ENCODE measurements at places on chromosomes 7 and 10.
A peak's percentile ranks its signal among the peaks of the same experiment; 100 is the strongest.

- no peak for DNase-seq
These were observed 10.3 kb downstream of the TMEM106B start for GRCh38 chr7:12221414-12221813.

DNA sequence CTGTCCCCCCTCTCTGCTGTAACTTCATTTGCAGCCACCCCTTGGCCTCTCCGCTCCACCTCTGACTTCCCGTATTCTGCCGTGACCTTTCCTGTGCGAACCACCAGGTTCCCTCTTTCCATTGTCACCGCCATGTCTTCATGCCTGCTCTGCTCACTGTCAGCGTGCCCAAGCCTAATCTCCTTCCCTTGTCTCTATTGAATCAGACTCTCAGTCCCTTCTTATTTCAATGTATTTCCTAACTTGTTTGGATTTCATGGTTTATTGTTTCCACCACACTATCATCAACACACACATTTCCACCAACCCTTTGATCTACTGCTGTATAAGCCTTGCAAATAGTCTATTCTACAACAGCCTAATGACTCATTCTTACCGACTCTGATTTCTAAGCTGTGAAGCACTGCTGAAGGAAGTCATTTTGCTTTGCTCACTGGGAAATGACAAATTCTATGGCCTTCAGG lies 30.0 kb upstream of the INHBA start:
- DNase-seq, result no peak

DNA sequence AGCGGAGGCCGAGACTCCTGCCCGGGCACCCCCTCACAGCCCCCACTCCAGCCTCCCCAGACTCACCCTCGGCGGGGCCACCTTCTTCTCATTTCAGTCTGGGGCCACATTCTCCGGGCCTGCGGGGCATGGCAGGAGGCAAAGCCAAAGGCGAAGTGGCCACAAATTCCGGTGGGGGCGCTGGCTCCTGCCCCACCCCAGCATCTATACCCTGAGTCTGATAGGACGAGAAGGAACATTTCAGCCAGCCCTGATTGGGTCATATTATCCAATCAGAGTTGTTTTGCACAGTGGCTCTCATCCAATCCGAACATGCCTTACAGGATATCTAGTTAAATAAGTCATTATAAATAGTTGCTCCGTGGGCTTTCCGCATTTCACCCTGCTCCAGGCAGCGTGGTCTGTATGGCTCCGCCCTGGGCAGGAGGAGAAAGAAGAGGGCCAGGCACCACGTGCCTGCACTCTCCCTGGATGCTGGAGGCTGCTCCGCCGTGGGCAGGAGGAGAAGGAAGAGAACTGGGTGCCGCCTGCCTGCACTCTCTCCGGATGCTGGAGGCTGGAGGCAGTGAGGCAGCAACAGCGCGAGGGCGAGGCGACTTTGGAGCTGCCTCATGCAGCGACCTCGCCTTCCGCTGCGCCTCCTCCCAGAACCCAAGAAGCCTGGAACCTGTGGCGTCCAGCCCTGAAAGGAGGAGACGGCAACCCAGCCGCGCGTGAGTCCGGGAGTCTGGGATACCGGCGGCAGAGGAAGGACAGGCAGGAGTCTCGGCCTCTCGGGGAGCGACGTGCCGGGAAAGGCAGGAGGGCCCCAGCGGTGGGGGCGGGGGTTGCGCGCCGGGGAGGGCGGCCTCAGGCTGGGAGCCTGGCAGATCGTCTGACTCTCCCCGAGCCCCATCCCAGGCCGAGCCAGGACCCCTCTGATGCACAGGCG lies 162.9 kb downstream of the ZNF33B start:
- DNase-seq, result no peak

GRCh38 chr7:156666368-156667109 lies 26.0 kb downstream of the RNF32 start:
- DNase-seq, result no peak

DNA sequence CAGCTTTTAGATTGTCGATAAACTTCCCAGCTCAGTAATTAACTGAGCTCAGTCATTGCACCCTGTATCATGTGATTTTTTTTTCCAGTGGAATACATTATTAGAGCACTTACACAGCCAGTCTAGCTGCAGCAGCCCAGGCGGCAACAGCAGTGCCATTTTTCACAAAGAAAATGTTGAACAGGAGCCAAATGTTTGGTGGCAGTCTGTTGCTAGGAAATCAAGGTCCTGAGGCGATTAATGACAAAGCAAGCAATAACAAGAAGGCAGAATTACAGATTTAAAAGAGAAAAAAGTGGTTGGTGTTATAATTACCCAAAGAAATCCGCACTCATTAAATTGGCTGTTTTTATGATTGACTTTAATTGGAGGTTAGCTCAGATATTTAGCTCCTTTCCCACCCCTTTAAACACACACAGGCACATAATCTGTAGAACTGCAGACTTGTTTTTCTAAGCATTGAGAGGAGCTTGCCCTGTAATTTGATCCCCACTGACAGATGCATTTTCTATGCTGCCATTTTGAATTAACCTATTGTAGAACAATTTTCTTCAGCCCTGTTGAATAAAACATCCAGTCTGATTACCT lies 267.4 kb downstream of the ADK start:
- DNase-seq, result no peak

- no peak for DNase-seq
These were observed 2.3 kb downstream of the ATXN7L1 start for GRCh38 chr7:105874055-105874454.

DNA sequence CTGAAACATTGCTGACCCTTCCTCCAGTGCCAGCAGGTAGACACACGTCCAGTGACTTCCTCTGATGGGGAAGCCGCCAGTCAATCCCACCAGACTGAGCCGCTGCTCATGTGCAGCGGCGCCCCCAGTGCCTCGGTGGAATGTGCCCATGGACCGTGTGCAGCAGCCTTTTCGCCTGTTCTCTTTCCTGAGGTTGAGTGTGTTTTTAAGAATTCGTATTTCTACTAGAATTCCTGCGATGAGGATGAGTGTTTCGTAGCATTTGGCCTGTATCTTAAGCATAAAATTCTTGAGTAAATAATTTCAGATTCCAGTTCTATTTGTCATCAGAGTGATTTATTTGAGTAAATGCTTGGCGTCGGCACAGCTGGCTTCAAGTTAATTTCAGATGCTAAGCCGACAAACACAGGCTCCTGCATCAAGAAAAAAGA lies 35.4 kb downstream of the BNIP3 start:
- no peak for DNase-seq

GRCh38 chr10:103751667-103752290 lies 103.6 kb downstream of the SH3PXD2A start:
- no peak for DNase-seq

DNA sequence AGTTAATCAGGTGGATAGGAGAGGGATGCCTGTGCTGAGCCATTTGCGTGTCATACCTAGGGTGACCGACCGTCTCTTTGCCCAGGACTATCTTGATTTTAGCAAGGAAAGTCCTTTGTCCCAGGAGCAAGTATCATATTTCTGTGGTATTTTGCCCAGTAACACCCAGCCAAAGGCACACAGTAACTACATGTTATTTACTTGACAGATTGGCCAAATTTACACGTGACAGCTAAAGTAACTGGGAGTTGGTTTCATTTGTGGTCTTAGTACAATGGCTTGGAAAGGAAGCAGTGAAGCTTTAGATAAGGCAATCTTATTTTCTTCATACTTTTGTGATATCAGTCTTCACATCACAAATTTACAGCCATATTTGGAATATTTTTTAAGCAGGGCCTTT lies 142.1 kb downstream of the JCAD start:
- no peak for DNase-seq

- DNase-seq, result no peak
These were observed 19.4 kb upstream of the TBRG4 start for GRCh38 chr7:45130910-45131309.

DNA sequence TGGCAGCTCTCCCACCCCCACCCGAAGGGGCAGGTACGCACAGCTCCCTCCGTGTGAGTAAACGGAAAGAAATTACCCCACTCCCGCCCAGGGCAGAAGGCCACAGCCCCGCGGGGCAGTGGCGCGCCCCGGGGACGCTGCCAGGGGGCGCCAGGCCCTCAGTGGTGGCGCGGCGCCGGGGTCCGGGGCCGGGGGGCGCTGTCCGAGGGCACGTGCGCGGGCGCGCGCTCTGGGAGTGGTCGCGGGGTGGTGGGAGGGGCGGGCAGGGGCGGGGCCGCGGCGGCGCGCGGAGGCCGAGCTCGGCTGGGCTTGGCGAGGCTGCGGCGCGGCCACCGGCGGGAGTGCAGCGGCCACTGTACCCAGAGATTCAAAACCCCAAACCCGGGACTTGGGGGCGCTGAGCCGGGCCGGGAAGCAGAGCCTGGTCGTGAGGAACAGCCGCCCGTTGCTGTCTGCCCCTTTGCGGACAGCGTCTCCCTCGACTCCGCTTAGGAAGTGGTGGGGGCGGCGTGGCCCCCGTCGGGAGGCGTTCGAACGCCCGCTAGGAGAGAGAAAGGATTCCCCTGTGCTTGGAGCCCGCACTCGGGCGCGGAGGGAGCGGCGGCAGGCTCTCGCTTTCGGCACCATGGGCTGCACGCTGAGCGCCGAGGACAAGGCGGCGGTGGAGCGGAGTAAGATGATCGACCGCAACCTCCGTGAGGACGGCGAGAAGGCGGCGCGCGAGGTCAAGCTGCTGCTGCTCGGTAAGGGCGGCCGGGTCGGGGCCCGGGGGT lies at the start of gene GNAI1:
TSS of gene GNAI1 (plus strand) at position 296 of the 773 bp plus-strand sequence. CDS start at position 626, 330 bp downstream.
- no peak for DNase-seq

GRCh38 chr10:78619115-78619851 lies 449.5 kb upstream of the ZMIZ1 start:
- DNase-seq, result no peak

GRCh38 chr7:2405601-2406345 lies 2.4 kb downstream of the CHST12 start:
- DNase-seq, result peak; percentile 89

DNA sequence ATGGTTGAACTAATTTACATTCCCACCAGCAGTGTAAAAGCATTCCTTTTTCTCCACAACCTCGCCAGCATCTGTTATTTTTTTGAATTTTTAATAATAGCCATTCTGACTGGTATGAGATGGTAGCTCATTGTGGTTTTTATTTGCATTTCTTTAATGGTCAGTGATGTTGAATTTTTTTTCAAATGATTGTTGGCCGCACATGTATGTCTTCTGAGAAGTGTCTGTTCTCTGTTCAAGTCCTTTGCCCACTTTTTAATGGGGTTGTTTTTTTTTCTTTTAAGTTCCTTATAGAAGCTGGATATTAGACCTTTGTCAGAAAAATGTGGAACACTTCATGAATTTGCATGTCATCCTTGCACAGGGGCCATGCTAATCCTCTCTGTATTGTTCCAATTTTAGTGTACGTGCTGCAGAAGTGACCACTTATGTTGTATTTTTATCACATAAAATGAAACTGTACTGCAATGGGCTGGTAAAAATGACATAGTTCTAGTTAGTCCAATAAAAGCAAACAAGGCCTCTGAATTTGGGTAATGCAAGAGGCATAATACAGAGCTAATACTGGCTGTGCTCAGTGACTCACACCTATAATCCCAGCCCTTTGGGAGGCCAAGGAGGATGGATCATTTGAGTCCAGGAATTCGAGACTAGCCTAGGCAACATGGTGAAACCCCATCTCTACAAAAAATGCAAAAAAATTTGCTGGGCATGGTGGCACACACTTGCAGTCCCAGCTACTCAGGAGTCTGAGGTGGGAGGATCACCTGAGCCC lies 70.3 kb downstream of the ABI1 start:
- no peak for DNase-seq

Data from GM12878 (cell line).